HT1080 (cell line): ENCODE measurements at places on chromosomes 12 and 14. TPM values are rescaled to one million over a fixed set of nuclear protein-coding genes. Genes with fewer than 3 reads are reported as not detected.

- no peak for DNase-seq
Measured at GRCh38 chr14:63182968-63183367, 21.3 kb upstream of the RHOJ start.

DNA sequence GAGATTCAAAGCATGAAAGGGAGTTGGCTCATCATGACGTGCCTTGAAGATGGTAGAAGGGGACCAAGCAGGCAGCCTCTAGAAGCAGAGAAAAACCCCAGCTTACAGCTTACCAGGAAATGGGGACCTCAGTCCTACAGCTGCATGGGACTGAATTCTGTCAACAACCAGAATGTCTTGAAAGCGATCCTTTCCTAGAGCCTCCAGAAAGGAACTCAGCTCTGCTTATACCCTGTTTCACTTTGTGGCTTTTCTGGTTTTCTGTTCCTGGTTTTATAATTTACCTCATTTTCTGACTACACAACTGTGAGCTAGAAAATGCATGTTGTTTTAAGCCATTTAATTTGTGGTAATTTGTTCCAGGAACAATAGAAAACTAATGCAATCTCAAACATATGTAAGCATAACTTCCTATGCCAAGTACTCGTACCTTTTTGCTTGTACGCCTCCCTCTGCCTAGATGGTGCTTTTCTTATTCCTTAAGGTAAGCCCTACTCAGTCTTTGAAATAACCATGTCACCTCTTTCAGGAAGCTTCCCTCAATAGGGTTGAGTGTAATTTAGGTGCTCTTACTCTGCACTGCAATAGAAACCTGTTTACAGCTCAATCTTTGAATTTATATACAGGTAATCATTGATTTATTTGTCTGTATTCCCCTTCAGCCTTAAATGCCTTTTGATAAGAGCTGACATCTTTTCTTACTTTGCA, 348.8 kb downstream of the TMEM117 start:
- no peak for DNase-seq

DNA sequence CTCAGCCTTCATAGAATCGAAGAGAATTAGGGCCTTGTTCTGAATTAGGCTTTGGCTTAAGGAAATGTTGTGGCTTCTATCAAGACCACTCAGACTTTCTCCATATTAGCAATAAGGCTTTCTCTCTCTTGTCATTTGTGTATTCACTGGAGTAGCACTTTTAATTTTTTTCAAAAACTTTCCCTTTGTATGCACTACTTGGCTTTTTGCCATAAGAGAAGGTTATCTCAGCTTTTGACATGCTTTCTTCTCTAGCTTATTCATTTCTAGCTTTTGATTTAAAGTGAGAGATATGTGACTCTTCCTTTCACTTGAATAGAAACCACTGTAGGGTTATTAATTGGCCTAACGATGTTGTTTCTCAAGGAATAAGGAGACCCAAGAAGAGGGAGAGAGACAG, 244.2 kb downstream of the GPHN start:
- DNase-seq, result no peak

- peak; percentile 48 for DNase-seq
Measured at GRCh38 chr14:55127460-55127951, 1.5 kb upstream of the LGALS3 start.

GRCh38 chr14:46377305-46377704, 274.3 kb downstream of the RPL10L start:
- DNase-seq, result no peak

DNA sequence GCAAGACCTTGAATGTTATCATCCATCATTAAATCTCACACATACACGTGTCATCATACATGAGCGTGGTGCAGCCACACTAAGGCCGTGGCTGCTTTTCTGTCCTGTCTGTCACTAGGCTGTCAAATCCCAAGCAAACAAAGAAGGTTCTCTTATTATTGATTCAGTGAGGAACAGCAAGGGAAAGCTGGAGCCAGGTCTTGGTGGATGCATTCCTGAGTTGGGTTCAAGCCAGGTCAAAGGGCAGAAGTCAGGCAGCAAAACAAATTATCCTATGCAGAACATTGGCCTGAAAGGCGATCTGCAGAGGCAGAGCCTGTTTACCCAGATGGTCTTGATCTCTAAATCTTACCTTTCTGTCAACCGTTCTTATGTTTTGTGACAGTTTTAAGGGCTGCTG, 252.3 kb downstream of the NEDD1 start:
- no peak for DNase-seq

SAV1 gene
- total RNA-seq, result 18.9 and 22.0 TPM in 2 replicates

APEX1 gene
- total RNA-seq, result 139 and 207 TPM in 2 replicates
